Glutamatergic neuron (in vitro differentiated cells): ENCODE measurements at places on chromosomes 5 and 9. TPM values are rescaled to one million over a fixed set of nuclear protein-coding genes. Genes with fewer than 3 reads are reported as not detected.

GRCh38 chr5:29780401-29780800, 1413.1 kb upstream of the CDH6 start:
- DNase-seq, result no peak

- DNase-seq, result no peak
Observed at GRCh38 chr5:56192246-56192645, 40.9 kb downstream of the ANKRD55 start.

- DNase-seq, result no peak
Observed at GRCh38 chr5:151724360-151724759, 34.1 kb downstream of the ATOX1 start.

DNA sequence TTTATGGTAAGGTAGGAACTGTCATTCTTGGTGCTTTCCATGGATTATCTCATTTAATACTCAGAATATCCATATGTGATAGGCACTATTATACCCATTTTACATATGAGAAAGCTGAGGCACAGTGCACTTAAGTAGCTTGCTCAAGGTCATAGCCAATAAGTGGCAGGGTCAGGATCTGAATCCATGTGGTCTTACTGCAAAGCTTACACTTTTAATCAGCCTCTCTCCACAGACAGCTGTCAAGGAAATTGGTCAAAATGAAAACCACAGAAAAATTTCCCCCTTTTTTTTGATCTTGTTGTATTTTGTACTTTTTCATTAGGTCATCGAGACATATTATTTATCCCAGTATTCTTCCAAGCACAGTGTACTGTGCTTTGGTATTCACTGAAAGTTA, 78.5 kb downstream of the ERCC6L2 start:
- no peak for DNase-seq

DNA sequence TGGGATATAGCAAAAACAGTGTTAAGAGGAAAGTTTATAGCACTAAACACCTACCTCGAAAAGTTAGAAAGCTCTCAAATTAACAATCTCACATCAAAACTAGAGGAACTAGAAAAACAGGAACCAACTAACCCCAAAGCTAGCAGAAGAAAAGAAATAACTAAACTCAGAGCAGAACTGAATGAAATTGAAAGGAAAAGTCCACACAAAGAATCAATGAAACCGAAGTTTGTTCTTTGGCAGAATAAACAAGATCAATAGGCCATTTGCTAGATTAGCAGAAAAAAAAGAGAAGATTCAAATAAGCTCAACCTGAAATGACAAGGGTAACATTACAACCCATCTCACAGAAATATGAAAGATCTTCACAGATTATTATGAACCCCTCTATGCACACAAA, 234.8 kb upstream of the ISL1 start:
- no peak for DNase-seq

RAI14 gene
- total RNA-seq, result 259 TPM

NDUFS4 gene
- total RNA-seq, result 87.3 TPM

BTNL3 gene
- not detected for total RNA-seq

SLC28A3 gene
- not detected for total RNA-seq

HBEGF gene
- 2.5 TPM for total RNA-seq
